Memory B cell (primary cell): ENCODE measurements at places on chromosomes 12 and 14.

DNA sequence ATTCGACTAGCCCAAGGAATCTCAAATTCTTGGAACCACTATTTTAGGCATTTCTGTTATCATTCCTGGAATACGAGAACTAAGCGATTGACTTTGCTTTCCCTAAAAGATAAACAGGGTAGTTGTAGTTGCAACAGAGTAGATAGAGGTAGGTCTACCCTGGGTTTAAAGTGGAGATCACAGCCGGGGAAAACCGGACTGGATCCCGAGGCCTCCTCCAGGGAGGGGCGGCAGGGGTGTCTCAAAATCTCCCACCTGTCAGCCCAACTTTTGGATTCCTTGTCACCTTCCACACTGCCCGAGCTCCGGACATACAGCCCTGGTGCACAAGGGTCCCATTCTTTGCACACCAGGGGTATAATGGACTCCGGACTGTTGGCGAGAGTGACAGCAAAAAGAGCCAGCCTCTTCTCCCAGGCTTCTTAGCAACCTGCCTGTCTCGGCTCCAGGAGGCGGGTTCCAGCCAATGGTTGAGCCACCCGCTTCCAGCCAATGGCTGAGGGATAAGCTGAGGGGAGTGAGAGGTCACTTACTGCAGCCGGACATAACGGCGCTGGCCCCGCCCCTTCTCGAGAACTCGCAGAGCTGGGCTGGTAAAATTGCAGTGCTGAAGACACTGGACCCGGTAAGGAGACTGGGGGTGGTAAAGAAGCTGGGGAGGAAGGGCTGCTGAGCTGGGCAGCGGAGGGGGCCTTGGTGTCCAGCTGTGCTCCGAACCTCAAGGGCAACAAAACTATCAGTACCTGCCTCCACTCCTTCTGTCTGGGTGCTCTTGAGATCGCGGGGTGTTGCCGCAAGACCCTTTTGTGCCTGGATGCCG lies at the start of gene SUOX:
SUOX (plus strand) TSS at position 562 of the 820 bp plus-strand sequence. CDS start 4,946 bp downstream, outside the sequence.
- no peak for DNase-seq

- DNase-seq: no peak
These were observed 9.3 kb downstream of the GXYLT1 start for GRCh38 chr12:42135259-42135814.

DNA sequence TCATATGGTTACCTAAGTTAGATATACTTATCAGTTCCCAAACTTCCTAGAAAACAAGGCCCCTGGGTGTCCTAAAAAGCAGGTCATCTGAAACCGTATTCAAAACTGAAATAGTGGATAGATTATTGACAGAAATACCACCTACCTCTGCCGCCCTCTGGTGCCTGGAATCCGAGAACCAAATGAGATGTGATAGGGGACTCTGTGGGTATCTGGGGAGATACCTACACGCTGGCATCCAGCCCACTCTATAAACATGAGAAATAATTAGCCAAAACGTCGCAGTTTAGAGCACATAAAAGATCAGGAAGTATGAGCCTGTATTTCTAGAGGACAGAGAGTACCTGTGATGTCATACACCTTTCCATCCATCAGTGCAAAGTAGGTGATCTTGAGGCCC lies 4.4 kb downstream of the ORMDL2 start:
- no peak for DNase-seq

DNA sequence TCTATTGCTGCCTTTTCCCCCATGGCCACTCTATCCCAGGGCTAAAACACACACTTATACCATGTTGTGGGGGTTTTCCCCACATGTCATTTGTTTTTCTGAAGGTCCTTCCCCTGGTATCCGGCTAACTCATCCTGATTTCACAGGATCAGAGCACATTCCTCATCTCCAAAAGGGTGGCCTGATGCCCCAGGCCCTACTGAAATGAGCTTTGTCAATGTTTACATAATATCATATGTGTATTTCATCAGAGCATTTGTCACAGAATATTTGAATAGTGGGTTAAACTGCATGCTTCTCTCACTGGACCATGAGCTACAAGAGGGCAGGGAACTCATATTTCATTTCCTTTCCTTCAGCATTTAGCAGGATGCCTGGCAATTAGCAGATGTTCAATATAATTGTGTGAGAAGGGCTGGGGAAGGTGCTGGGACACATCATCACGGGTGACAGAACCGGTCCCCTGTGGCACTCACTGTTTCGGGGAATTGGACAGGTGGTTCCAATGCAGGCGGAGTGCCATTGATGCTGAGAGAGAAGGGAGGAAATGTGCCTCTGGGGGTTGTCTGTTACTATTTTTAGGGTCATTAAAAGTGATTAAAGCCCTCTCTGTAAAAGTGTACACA lies 26.8 kb downstream of the EMP1 start:
- DNase-seq: no peak

DNA sequence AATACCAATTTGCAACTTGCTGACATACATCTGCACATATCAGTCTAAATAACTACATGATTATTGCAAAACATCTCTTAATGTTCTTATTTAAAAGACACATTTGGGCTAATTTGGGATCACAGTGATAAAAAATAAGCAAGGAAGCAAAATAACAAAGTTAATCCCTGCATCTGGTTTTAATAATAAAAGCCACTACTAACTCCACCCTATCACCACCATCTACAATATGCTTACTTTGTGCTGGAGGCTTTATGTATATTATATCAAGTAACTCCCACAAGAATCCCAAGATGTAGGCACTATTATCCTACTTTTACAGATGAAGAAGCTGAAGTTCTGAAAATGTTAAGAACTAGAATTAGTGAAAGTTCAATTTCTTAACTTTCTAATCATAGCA lies 45.7 kb downstream of the TAOK3 start:
- no peak for DNase-seq
